M059J (cell line): ENCODE measurements at places on chromosomes 3 and 15.

DNA sequence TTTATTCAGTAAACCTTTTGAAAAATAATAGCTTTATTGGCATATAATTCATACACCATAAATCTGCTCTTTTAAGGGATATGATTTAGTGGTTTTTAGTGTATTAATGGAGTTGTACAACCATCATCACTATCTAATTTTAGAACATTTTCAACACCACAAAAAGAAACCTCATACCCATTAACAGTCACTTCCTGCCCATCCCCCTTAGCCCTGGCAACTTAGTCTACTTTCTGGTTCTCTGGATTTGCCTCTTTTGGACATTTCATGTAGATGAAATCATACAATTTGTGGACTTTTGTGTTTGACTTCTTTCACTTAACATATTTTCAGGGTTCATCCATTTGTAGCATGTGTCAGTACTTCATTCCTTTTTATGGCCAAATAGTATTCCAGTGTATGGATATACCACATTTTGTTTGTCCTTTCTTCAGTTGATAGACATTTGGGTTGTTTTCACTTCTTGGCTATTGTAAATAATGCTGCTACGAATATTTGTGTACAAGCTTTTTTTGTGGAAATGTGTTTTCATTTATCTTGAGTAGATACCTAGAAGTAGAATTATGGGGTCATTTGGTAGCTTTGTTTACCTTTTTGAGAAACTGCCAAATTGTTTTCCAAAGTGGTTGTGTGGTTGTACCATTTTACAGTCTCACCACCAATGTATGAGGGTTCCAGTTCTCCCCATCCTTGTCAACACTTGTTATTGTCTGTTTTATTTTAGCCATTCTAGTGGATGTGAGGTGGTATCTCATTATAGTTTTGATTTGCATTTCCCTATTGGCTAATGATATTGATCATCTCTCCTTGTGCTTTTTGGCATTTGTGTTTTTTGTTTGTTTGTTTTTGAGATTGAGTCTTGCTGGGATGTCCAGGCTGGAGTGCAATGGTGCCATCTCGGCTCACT is 45.8 kb downstream of the SMAD3 start:
- DNase-seq, result no peak

DNA sequence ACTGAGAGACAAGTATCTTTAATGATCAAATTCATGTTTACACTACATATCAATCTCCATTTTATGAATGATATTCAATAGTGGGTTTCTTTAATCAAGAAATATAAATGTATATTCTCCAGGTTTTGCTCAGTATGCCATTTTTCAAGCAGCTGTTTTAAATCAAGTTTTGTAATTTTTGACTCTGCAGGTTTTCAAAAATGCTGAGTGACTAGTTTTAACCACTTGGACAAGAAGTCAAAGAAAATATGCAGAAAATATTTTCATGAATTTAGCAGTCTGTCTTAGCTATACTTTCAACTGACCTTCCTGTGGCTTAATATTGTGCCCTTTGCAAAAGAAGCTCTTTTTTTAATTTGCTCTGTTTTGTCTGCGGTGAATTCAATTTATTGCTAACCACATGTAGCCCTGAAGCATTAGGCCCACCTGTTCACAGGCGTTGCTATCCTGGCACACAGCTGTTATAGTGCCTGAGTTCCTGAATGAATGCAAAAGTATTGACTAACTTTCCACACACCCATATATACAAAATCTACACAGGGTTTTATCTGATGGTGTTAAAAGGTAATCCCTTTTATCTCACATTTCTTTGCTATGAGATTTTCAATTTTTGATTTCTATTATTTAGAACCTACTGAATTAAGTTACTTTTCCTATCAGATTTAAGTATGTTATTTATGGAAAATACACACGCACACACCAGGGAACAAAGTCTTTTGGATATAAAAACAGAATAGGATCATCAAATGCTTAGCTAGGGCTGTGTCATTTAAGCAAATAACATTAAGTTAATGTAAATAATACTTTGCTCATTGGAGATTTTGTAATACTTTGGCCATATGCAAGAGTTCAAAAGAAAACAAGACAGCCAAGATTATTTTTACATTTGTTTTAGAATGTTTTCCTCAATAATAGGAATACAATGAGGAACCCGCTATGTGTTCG is 1166.1 kb upstream of the GBE1 start:
- no peak for DNase-seq

GRCh38 chr3:130895690-130896488 is 2.0 kb downstream of the ATP2C1 start:
- peak; percentile 28 for DNase-seq

GRCh38 chr3:126152901-126153694 is 27.3 kb downstream of the ALDH1L1 start:
- no peak for DNase-seq

- no peak for DNase-seq
Measured at GRCh38 chr3:66350601-66351000, 129.8 kb downstream of the SLC25A26 start.

GRCh38 chr3:53626876-53627275 is 132.5 kb downstream of the CACNA1D start:
- no peak for DNase-seq

- peak; percentile 58 for DNase-seq
Measured at GRCh38 chr15:92909136-92909781, 9.1 kb downstream of the CHD2 start.

- peak; percentile 76 for DNase-seq
Measured at GRCh38 chr3:115792206-115792955, 169.1 kb downstream of the GAP43 start.

- no peak for DNase-seq
Measured at GRCh38 chr3:111846039-111846438, 13.0 kb upstream of the PHLDB2 start.

DNA sequence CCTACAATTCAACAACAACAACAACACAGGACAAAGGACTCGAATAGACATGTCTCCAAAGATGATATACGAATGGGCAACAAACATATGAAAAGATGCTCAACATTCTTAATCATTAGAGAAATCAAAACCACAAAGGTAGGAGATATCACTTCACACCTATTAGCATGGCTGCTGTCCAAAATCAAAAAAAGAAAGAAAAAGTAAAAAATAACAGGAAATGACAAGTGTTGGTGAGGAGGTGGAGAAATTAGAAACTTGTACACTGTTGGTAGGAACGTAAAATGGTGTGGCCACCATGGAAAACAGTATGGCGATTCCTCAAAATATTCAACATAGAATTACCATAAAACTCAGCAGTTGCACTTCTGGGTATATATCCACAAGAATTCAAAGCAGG is 312.3 kb upstream of the STT3B start:
- no peak for DNase-seq

DNA sequence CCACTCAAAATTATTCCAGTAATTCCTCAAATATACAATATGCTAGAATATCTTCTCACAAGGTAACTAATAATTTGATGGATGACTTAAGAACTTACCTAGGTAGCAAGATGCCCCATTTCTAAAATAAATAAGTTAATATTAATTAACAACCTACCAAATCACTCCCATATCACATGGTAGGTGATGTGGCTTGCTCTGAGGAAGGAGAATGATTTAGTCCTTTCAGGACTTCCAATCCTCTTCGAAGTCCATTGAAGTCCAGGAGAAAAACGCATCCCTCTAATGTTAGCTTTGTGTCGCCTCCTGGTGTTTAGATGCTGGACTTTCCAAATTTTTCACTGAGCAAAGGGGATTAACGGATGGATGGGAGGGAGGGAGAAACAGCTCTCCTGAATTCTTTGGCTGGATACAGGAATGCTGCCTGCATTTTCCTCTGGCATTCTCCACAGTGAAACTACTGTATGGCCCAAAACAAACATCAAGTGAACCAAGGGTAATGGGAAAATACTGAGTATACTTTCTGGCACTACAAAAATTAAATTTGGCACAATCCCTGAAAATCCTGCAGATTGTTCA is 58.6 kb downstream of the PRICKLE2 start:
- DNase-seq, result no peak

DNA sequence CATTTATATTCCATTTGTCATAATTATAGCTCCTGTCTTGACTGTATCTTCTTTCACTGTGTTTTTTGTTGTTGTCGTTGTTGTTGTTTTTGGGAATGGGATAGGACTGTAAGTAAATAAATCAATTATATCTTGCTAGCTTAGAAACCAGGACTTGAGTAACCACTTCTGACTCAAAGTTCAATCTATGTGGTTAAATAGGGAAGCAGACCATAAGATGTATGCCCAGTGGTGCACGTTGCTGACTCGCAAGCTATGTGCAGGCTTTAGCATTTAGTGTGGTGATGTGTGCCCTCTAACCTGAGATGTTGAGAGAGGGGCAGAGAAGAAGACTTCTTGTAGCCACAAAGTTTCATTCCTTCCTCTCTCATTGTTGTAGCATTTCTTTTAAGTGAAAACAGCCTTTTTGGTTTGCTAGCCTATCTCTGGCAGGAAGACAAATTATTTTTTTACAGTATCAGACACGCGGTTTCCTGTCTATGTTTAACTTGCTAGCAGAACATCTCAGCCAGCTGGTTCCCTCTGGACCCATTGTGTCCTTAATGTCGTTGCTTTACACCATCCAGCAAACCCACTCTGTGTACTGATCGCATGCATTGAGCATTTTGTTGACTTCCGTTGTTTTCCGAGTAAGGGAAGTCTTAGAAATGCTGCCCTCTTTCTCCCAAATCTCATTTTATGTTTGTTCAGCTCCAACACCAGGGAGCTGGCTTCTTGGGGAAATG is 52.1 kb downstream of the TGFBR2 start:
- peak; percentile 61 for DNase-seq

- DNase-seq, result no peak
Measured at GRCh38 chr3:116413319-116413718, 32.0 kb downstream of the LSAMP start.

DNA sequence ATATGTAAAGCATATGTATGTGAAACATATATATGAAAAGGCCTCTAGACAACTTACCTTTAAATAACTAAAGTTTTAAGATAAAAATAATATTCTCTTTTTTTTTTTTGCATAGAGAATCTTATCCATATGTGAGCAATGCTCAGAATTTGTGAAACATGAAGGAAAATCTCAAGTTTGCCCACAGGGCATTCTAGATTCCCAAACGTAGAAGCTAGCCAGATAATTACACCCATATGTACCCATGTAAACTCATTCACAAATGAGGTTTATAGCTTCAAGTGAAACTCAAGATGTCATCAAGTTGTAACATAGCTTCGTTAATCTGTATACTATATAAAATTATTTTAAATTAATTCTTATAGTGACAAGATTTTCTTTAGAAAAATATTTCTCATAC is 537.3 kb upstream of the NR2F2 start:
- no peak for DNase-seq

DNA sequence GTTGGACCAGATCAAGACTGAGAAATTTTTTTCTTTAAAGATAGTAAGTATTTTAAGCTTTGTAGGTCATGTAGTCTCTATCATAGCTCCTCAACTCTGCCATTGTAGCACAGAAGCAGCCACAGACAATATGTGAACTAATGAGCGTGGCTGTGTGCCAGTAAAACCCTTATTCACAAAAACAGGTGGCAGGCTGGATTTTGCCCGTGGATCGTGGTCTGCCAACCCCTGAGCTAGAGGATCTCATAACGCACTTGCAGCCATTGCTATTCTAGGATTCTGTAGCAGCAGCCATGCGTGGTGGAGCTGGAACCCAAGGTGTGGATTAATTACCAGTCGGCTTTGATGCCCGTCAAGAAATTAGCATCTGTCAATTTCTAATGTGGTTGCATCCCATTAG is 68.7 kb upstream of the PLXNA1 start:
- DNase-seq, result no peak

GRCh38 chr15:31215490-31216214 is 111.0 kb upstream of the KLF13 start:
- DNase-seq, result peak; percentile 35

- no peak for DNase-seq
Measured at GRCh38 chr3:134457376-134458074, 28.3 kb downstream of the ANAPC13 start.

DNA sequence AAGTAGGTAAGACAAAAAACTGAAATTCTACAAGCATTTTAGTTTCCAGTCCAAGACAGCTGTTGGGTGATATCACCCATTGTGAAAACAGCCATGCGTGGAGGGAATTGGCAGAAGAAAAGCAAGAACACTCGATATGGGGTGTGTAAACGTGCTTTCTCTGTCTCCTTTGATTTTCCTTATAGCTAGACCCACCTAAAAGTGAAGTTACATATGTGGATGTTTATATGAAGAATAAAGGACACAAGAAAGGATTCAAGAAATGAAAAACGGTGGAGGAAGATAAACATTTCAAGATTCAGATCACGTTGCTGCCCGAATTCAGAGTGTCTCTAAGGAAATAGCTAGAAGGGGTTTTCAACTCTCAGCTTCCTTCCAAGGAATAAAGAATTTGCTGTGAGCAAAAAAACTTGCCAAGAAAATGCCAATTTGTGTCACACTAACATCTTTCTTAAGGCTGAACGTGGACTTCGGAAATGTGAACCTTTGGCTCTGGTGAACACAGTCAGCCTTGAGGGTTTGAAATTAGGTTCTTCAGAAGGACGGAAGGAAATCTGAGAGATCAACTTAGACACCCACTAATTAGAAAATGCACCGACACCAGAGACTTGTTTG is 269.0 kb upstream of the ADAMTS9 start:
- no peak for DNase-seq

- DNase-seq, result peak; percentile 18
Measured at GRCh38 chr3:115709093-115709492, 85.8 kb downstream of the GAP43 start.

- peak; percentile 69 for DNase-seq
Measured at GRCh38 chr3:123258811-123259420, 57.2 kb downstream of the SEC22A start.

DNA sequence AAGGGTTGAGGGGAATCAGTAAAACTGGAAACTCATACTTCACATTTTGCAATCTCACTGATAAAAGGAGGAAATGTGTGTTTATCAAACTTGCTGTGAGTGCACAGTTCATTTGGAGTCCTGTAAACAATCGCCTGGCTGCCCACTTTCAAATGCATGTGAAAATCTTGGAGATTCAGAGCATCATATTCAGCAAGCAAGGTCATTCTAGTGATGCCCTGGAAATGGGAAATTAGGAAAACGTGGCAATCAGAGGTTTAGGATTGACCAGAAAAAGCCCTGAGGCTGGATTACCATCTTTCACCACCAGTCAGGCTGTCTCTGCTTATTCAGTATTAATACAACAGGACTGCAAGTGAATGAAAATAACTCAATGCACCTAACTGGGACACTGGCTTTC is 23.9 kb downstream of the DPH6 start:
- peak; percentile 70 for DNase-seq

DNA sequence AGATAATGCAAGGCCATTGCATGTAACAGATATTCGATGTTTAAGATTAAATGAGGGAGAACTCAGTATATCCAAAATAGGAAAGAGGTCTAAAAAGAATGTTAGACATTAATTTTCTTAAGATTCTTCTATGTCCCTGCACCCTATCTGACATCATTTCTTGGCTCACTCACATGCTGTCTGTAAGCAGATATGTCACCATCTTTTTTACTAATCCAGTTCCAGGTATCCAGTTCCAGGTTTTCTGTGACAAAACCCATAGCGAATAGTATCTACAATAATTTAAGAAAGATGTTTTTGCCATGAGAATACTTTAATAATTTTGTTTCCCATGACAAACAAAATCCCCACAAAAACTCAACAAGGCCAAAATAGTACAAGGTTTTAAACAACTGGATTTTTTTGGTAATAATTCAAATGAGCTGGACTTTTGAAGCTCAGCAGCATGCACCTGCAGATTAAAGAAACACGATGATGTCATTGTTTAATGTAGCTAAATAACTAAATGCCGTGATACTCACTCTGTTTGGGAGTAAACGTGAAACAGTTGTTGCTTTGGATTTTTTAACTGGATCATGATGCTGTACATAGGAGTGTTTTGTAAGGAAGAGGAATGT is 867.6 kb downstream of the EPHA3 start:
- no peak for DNase-seq
